ENCODE measurements at places on chromosomes 1 and 21. TPM values are rescaled to one million over a fixed set of nuclear protein-coding genes. Genes with fewer than 3 reads are reported as not detected.

- no peak for DNase-seq
Observed at GRCh38 chr1:110005971-110006370, 21.4 kb downstream of the AHCYL1 start.

GRCh38 chr1:24644100-24644384 is 940 bp downstream of the SRRM1 start:
- DNase-seq = peak; percentile 15

DNA sequence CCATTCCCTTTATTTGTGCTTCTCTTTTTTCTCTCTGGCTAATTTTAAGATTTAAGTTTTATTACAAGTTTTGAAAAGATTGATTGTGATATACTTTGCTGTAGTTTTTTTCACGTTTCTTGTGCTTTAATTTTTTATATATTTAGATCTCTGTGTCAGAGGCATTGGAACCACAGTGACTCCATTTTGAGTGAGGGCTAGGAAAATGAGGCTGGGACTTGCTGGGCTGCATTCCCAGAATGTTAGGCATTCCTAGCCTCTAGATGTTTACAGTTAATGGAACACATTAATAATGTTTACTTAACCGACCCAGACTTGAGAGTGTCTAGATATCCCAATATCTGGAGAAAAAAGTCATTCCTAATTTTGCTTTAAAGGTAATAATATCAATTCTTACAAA is 939.4 kb downstream of the BRINP3 start:
- DNase-seq = no peak

DNA sequence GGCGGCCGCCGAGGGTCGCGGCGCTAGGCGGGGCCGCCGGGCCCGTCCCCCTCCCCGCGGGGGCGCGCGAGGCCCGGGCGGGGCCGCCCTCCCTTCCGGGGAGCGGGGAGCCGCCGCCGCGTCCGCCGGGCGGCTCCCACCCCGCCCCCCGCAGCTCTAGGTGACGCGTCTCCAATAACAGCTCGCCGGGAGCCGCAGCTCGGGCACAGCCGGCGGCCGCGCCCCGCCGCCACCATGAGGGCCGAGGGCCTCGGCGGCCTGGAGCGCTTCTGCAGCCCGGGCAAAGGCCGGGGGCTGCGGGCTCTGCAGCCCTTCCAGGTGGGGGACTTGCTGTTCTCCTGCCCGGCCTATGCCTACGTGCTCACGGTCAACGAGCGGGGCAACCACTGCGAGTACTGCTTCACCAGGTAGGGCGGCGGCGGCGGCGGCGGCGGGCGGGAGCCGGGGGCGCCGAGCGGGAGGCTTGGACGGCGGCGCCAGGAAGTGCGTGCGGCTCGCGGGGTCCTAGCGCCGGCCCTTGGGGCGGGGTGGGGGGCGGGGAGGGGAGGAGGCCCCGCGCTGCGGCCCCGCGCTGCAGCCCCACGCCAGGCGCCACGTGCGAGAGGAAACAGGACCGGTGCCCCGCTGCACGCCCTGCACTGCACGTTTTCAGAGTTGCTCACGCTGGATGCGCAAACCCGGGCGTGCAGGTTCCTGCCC is at the start of gene SMYD2:
Gene SMYD2, plus strand, starts transcription at position 139 of the 699 bp plus-strand sequence. Its CDS starts 96 bp downstream, at position 235.
- DNase-seq = peak; percentile 77

DNA sequence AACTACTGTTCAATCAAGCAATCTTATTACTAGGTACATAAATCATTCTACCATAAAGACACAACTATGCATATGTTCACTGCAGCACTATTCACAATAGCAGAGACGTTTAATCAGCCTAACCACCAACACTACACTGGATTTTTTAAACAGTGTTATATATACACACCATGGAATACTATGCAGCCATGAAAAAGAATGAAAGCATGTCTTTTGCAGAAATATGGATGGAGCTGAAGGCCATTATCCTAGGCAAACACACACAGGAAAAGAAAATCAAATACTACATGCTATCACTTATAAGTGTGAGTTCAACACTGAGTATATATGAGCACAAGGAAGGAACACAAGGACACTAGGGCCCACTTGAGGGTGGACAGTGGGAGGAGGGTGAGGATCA is 159.2 kb downstream of the DPYD start:
- no peak for DNase-seq

DNA sequence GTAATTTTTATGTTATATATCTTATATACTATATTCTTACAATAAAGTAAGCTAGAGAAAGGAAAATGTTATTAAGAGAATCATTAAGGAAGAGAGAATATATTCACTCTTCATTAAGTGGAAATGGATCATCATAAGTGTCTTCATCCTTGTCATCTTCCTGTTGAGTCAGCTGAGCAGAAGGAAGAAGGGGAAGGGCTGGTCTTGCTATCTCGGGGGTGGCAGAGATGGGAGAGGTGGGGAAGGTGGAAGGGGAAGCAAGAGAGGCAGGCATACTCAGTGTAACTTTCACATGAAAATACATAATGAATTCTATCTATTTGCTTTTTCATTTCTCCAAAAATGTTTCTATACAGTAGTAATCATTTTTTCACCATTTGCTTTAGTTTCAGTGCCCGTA is 5.1 kb downstream of the DNASE2B start:
- DNase-seq = no peak

- DNase-seq = no peak
Observed at GRCh38 chr1:39136638-39137037, 67.9 kb upstream of the MACF1 start.

DNA sequence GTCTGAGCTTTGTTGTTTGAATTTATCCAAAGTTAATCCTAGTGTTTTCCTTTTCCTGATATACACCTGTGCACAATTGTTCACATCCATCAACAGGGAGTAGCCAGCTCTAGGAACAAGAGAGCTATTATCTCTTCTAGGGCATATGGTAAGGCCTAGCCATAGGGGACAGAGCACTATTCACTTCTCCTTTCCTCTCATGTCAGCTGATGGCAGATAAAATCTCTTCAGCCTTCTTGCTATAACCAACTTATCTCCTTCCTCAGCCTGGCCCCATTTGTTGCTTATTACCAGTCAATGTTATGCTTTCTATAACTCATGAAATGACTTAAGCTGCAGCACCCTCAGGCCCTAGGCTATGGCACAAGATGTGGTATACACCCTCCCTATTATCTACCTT is 38.9 kb downstream of the PATJ start:
- DNase-seq = no peak

DNA sequence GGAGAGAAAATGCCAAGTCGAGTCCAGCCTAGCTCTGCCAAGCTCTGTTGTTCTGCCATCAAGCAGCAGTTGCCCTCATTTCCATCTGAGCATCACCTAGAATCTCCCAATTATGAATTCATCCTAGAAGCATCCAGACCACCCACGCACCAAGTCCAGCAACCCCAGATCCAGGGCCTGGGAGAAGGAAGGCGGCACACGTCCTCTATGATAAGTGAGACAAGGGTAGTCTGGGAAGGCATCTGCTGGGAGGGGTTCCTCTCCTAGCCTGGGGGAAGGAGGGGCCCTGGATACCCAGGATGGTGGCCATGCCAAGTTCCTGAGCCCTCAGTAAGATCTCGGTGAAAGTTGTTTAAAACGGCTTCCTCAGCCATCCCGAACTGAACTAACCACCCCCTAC is 70.7 kb downstream of the VWA5B1 start:
- DNase-seq = no peak

DNA sequence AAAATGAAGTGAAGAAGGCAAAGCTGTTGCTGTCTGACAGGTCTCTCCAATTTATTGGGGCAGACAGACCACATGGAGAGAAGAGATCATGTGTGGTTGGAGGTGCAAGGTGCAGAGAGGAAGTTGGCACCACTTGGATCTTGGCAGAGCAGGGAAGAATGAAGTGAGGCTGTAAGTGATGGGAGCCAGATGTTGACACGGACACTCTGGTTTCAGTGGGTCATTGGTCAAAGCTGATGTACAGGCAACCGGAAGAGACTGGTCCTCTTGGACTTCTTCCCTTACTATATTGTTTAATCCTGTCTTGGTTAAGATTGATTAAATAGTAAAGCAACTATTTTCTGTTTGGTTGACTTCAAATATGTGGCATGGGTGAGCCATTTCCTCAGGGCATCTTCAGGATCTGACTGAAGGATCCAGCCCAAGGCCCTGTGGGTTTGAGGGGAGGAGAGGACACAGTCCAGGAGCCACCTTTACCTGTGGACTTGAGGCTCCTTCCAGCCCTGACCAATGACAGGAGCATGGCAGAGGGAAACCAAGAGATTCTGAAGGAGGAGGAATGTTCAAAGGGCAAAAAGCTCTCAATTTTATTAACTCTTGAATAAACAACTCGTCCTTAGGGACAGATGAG is 49.4 kb downstream of the NENF start:
- DNase-seq = no peak

DNA sequence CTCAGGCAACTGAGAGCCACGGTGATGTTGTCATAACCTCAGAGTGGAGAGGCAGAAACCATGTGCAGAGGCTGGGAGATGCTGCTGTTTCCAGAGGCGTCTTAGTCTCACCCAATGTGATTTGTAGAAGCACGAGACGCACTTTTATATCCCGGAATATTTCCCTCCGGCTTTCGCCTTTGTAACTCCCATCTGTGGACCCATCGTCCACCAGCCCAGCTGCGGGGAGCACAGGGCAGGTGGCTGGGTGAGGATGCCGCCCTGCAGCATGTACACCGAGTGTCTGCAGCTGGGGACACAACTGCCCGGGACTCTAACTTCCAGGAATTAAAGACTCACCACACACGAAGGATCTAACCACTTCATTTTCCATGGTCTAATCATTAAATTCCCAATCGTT is 43.5 kb downstream of the UBASH3A start:
- DNase-seq = no peak

ARHGAP29 gene
- total RNA-seq = 1.1 TPM

CYP4B1 gene
- not detected for total RNA-seq

TMEM51 gene
- 3.2 TPM for total RNA-seq

FCGR1A gene
- total RNA-seq = not detected

DNAJC28 gene
- 5.3 TPM for total RNA-seq

BECN2 gene
- not detected for total RNA-seq

TTC24 gene
- total RNA-seq = not detected

FAM163A gene
- total RNA-seq = not detected

TRAF5 gene
- total RNA-seq = 9.7 TPM

Data from glutamatergic neuron (in vitro differentiated cells).